ENCODE measurements at places on chromosomes 11 and 22.
A peak's percentile ranks its signal among the peaks of the same experiment; 100 is the strongest.

DNA sequence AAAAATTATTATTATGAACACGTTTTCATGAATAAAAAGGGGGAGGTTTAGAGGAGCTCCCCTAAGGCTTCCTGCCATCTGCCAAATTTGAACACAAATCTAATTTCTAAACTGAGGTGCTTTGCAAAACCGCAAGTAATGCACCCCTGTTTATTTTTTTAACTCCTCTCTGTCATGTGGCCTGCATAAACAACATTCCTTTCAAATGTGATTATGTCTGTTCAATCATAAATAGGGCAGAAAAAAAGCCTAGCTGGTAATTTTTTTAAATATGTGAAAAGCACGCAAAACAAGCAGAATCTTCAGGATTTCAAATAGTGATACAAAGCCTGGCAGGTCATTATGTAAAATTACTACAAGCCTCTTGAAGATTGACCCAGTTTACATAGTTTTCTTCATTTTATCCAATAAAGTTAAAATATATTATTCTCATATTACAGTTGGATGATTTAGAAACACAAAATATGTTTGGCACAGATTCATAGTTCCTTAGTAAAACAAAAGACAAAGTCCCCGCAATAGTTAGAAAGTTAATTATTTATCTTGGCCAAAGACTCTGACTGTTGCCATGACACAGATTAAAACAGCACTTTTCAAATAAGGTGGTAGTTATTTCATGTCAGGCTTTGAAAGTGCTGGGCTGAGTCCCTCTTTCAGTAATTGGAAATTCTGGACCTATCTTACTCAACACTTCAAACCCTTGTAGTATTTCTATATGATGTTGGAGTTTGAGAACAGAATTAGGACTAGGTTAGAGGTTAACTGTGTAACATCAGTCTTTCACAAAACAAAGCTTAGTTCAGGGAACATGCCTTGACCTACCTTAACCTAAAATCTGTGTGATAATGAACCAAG, 200.3 kb upstream of the MPPED2 start:
- DNase-seq = peak; percentile 2

DNA sequence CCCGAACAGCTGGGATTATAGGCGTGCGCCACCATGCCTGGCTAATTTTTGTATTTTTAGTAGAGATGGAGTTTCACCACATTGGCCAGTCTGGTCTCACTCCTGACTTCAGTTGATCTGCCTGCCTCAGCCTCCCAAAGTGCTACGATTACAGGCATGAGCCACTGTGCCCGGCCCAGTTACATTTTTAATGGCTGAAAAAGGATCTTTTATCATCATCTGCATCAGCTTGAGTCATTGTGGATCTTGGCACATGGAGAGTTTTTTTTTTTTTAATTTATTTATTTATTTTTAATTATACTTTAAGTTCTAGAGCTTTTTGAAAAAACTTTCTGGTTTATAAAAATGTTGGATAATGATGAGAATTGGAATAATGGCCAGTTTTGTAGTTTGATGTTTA, 8.6 kb downstream of the IGHMBP2 start:
- DNase-seq = no peak

DNA sequence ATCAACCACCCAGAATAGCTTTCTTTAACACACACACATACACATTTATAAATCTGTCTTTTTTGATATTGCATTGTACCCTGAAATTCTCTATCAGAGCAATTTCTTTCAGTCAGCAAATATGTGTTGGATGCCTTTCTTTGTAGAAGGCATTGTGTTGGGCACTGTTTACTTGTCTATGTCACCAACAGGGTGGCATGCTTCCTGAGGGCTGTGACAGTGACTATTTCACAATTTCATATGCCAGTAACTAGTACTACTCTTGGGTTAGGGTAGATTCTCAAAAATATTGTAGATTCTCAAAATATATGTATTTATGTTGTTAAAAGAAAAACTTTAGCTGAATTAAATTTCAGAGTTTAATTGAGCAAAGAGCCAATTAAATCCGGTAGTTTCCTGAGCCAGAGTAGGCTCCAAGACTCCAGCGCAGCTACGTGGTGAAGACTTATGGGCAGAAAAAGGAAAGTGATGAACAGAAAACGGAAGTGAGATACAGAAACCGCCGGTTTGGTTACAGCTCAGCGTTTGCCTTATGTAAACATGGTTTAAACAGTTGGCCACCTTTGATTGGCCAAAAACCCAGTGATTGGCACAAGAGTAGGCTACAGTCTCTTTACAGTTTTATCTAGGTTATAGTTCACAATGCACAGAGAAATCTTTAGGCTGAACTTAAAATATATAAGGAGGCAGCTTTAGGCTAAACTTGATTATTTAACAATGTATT, 723.3 kb downstream of the NTM start:
- no peak for DNase-seq

- DNase-seq = no peak
Measured at GRCh38 chr22:40975366-40975765, 24.2 kb downstream of the RBX1 start.

GRCh38 chr22:24357547-24357946, 69.9 kb upstream of the ADORA2A start:
- no peak for DNase-seq

DNA sequence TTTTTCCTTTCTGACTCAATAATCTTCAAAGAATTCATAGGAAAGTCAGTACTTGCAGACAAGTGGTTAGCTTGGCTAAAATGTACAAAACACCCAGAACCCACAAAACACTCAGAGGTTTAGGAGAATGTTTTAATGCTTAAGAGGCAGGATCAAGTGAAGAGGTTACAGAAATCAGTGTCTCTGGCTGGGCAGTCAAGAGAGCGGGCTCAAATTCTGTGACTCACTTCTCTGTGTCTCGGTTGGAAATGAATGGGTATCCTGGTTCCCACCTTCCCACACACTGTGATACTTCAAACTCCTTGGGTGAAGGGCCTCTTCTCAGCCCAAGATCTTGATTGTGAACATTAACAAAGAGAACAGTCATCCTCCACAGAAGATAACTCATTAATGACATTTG, 3.8 kb downstream of the MPEG1 start:
- no peak for DNase-seq

DNA sequence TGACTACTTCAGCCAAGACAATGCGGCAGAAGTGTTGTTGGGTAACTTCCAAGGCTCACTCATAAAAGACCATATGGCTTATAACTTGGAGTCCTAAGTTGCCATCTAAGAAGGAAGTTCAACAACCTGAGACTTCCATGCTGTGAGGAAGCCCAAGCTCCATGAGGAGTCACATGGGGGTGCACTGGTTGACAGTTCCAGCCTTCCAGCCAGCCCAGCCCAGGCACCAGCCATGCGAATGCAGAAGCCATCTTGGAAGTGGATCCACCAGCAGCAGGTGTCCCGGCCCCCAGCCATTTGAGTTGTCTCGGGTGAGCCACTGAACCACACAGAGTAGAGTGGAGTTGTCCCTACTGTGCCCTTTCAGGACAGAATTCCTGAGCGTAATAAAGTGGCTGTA, 32.8 kb upstream of the WNT7B start:
- DNase-seq = no peak

DNA sequence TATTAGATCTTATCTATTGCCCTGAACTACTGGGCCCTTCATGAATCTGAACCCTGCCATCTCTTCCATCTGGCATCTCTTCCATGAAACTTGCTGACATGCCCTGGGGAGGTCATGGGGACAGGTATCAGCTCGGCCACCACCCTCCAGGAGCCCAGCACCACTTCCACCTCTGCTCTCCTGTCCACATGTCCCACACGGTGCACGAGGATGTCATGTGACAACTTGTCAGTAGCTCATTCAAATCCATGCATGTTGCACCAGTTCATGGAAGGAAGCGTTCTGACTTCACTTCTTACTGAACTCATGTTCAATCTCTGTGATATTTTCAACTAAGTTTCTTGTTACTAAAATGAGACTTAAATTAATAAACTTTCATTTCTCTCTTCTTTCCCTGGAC, 16.6 kb downstream of the YPEL1 start:
- no peak for DNase-seq

GRCh38 chr22:46464701-46465344, 72.6 kb downstream of the CELSR1 start:
- DNase-seq = no peak

DNA sequence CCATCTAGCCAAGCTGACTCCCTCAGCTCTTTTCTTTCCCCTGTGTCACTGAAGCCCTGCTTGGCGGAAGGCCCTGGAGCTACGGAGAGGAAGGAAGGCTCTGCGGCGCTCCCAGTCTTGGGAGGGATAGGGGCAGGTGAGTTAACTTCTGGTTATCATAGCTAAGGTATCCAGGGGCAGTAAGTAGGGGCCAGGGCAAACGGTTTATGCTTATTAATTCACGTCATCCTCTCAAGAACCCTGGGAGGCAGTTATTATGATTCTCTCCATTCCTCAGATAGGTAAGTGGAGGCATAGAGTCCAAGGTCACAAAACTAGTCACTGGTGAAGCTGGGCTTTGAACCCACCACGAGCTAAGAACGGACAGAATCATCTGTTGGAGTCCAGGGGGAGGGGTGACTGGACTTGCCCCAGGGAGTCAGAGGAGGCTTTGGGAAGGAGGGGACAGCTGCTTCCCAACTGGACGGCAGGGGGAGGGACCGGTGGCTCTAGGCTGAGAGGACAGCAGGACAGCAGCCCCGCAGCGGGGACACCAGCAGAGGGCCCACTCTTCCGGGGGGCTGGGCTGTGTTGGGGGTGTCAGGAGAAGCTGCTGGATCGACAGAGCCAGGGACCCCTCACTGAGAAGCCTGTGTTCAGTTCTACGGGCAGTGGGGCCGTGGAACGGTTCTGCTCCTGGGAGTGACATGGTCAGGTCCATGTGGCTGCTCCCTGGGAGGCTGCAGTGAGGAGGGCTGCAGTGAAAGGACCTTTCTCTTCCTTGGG, 3.5 kb downstream of the BAIAP2L2 start:
- DNase-seq = no peak

DNA sequence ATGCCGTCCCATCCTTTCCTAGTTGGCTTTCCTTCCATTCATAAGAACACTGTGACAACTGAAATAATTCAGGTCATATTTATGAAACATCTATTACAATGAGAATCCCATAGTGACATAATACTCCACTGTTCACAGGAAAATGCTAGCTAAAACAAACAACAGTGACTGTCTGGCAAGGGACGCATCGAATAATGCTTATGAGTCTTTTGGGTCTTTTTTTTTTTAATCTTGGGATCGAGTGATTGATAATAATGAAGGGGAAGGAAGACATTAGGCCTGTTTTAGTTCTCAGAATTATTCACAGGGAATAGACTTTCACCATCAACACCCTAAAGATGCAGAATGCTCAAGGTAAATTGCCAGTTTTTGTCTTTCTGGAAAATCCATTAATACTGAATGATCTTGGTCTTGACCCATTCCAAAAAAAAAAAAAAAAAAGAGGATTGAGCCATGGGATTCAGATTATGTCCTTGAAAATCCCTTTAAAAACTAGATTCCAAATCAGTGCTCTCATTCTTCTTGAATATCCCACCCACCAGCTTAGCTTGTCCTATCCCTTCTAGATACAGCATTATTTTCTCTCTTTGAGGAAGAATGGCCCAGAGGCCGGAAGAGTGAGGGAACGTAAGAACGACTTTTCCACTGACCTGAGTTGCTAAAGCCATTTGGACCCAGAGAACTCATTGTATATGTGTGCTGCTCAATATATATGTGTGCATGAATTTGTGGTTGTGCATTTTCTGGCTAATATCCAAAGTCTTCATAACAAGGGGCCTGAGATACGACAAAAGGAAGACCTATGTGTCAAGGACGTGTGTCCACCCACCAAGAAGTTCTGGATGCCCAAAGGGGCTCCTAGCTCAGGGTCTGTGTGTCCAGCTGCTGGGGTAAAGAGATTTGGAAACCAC, 35.2 kb upstream of the CREB3L1 start:
- peak; percentile 45 for DNase-seq

GRCh38 chr11:85086504-85087284, 540.5 kb downstream of the DLG2 start:
- DNase-seq = peak; percentile 57

DNA sequence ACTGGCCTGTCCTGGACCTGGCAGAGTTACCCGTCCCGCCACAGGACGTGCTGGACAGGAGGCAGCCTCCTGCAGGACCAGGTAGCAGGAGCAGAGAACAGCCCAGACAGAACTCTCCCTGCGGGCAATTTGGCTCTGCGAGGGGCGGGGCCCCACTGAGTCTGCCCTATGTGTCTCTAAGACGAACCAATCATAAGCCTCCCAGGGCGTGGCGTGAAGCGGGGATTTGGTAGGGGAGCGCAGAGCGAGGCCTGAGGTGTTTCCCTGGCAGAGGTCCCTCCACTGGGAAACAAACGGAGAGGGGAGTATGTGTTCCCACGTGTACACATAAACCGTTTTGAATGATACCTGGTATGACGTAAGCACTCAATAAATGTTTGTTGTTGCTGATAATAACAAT, 7.4 kb downstream of the CD82 start:
- DNase-seq = no peak

GRCh38 chr22:38631724-38632123, 24.5 kb downstream of the FAM227A start:
- DNase-seq = no peak

DNA sequence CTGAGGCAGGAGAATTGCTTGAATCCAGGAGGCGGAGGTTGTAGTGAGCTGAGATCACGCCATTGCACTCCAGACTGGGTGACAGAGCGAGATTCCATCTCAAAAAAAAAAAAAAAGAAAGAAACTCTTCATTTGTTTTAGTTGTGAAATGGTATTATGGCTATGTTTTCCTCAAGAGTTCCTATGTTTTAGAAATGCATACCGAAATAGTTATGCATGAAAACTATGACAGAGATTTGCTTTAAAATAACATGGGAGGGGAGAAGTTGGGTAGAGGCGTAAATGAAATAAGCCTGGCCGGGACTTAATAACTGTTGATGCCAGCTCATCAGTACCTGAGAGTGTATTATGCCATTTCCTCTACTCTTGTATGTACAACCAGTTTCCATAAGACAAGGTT, 48.3 kb downstream of the FEZ1 start:
- DNase-seq = no peak

- DNase-seq = no peak
Measured at GRCh38 chr11:11982975-11983374, 25.5 kb downstream of the DKK3 start.

DNA sequence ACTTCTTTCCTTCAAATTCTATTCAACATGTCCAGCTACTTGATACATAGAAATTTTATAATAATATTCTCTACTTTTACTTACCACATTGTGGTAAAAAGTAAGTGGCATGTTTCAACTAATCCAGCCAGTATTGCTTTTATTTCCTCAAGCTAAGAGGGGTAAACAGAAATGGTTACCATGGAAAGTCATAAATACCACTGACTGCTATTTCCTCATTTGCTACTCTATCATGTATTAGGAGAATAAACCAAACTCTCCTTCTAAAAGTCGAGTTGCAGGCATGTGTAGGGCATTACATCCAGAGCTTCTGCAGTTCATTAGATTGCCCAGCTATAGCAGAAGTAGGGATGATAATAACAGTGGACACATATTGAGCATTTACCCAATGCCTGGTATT, 208.4 kb downstream of the MAML2 start:
- peak; percentile 86 for DNase-seq

All from DMS53 (cell line).